ENCODE measurements at places on chromosomes 6 and 20.

DNA sequence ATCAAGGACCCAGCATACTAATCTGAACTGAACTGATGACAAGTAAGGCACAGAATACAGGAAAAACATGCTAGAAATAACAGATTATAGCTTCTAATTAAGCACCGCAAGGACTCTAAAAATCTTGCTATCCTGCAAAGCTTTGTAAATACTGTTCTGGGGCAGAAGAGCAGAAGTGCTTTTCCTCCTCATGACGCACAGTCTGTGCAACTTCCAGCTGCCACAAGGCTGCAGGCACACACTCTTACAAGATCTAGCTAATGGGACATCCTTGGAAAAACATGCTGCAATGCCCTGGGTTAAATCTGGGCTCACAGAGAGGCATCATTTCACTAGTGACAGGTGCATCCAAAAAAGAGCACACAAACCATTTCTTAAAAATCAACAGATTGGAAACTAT, 188.6 kb downstream of the GJA10 start:
- DNase-seq, result no peak

DNA sequence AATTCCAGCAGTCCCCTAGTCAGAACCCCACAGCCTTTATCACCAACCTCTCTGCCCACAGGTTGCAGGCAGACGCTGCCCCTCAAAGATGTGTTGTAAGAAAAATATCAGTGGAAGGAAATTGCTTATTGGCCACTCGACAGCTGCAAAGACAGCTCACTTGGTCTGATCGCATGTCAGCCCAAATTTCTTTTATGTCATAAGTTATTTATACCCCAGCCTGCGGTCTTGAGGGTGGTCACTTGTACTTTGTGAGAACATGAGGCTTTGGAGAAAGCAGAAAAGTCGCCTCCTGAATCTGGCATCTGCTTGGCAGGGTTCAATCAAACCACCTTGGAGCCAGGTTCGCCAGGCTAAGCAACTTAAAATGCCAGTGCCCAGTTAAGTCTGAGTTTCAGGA, 236.5 kb upstream of the CDH4 start:
- DNase-seq, result no peak

GRCh38 chr6:39515006-39515405, 192.5 kb upstream of the KCNK16 start:
- DNase-seq, result no peak

DNA sequence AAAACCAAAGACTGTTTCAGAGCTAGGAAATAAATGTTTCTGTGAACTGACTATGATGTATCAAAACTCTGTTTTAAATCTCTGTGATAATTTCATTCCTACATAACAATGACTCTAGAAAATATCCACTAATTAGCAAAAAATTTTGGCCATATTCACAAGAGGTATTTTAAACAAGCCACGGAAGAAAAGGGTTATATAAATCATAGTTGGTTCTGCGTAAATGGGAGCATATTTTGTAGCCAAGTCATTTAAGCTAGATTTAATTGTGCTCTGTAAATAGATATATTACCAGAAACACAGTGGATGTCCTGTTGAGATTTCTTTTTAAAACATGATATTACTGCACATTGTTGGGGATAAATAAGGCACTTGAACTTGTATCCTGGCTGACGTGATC, 416.5 kb upstream of the PLCB4 start:
- no peak for DNase-seq

GRCh38 chr20:20549704-20550103, 162.7 kb downstream of the RALGAPA2 start:
- no peak for DNase-seq

- no peak for DNase-seq
Measured at GRCh38 chr6:4059115-4059777, 19.7 kb downstream of the FAM217A start.

DNA sequence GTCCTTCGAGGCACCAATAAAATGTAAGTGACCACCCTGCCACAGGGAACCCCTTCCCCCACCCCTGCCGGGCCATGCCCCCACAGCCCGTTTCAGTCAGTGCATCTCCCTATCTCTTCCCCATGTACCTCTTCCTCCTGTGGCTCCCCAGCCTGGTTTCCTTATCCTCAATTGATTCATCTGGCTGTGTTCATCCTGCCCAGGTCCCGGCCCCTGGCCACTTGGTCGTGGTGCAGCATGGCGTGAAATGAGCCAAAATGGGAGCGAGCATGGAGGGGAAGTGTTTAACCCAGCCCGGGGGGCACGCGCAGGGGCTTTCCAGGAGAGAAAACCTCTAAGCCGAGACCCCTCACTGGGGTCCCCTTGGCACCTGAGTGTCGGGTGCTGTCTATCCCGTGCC, 35.9 kb downstream of the HM13 start:
- DNase-seq, result no peak

DNA sequence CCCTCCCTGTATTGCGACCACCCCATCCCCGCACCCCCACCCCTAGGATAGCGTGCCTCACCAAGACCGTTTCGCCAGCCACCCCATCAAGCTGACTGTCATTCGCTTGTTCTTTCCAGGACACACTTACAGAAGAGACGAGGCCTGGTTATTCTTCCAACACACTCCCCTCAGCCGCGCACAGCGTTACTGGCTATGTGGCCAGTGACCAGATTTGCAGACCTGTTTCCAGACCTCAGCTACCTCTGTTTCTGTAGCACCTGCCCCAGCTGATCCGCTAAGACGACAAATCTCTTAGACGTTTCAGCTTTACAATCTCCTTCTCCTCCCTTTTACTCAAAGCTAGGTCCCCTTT, 26.1 kb downstream of the HLA-F start:
- no peak for DNase-seq

- DNase-seq, result no peak
Measured at GRCh38 chr20:3577366-3577765, 85.8 kb downstream of the GFRA4 start.

- DNase-seq, result no peak
Measured at GRCh38 chr6:109799129-109799528, 108.0 kb downstream of the FIG4 start.

DNA sequence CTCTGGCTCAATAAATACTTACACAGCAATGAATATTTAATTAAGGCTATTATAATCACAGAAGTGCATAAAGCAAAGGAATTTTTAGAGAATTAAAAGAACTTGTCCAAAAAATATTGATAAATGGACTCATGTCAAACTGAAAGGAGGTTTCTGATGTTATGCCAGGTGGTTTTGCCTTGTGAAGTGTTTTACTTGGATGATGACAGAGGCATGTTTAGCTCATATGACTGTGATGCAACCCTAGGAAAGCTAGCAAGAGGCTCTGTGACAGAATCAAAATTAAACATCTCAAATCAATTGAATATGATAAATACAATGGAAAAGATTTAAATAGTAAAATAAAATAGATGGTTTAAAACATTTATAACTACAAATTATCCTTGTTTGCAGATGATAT, 137.3 kb downstream of the TMEM200A start:
- DNase-seq, result no peak

- no peak for DNase-seq
Measured at GRCh38 chr20:24873025-24873620, 75.9 kb upstream of the CST7 start.

GRCh38 chr20:59525500-59526241, 78.7 kb upstream of the PHACTR3 start:
- DNase-seq, result peak; percentile 43

GRCh38 chr20:38520261-38520660, 47.6 kb downstream of the RALGAPB start:
- no peak for DNase-seq

- no peak for DNase-seq
Measured at GRCh38 chr6:138087593-138088325, 19.5 kb downstream of the PERP start.

DNA sequence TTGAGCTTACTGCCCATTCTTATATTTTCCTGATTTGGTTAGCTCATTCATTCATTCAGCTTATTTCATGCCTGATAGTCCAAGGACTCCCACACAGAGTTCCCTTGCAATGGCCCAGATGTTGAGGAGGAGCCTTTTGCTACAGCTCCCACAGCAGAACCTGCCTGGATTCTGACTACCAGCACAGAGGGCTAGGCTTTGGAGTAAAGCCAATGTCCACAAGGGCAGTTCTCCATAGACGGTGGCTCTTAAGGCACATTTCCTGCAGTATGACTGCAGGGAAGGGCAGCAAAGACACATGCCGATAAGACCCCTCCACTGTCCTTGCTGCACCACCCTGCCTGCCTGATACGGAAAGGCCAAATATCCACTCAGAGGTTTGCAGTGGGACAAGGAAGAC, 112.3 kb upstream of the SYNDIG1 start:
- DNase-seq, result peak; percentile 49

- no peak for DNase-seq
Measured at GRCh38 chr6:35739645-35740524, 3.1 kb downstream of the ARMC12 start.

DNA sequence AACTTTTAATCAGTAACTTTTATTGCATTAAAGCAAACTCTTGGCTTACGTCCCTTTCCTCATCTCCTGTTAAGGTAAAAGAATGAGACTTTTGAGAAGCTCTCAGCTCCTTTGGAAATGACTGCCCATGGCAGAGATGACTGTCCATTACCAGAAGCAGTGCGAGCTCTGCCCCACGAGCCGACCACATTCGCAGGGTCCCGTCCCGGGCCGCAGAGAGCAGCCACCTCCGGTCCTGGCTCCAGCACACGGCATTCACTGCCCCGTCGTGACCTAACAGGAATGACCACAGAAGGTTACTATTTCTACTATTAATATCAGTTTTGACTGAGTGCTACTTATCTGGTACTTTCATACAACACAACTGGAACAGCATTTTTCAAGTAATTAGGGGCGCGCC, 63.4 kb downstream of the WDR27 start:
- no peak for DNase-seq

DNA sequence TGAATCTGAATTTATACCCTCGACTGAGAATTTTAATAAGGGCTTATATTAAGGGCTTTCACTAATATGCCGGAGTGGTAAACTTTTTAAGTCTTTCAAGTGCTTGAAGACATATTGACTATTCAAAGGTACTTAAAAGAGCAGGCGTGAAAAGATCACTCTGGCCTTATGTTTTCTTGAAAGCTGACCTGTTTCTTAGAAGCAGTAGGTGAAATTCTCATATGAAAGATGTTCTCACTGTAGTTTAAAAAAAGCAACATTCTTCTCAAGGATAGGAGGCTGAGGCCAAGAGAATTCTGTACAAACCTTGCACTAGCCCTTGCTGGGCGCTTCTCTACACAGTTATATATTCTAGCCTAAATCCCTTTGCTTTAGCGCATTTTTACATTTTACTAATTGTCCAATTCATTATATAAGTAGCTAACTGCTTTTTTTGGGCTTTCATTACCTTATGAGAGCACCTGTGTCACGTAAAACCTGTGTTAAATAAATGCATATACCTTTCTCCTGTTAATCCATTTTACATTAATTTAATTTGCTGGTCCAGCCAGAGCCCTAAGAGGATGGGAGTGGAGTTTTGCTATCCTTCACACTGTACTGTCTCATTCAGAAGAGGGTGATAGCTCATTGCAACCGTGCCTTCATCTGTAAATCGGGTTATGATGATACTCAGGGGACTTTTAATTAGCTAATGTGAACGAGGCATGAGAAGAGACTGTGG, 59.6 kb upstream of the HFE start:
- DNase-seq, result no peak

- no peak for DNase-seq
Measured at GRCh38 chr6:128343706-128344105, 176.7 kb downstream of the PTPRK start.

- DNase-seq, result peak; percentile 9
Measured at GRCh38 chr6:4253604-4254231, 118.3 kb upstream of the ECI2 start.

DNA sequence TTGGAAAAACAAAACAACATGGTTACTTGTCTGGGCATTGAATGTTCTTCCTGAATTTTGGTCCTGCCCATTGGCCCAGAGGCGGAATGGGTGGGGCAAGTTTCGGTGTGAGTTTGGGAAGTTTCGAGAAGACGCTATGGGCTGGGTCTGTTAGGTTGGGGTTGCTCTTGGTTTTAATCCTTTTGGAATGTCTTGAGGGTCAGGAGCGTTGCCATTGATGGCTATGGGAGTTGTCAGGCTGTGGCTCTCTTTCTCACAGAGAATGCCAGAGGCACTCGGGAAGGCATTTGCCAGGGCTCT, 135.0 kb downstream of the LRRC1 start:
- DNase-seq, result no peak

DNA sequence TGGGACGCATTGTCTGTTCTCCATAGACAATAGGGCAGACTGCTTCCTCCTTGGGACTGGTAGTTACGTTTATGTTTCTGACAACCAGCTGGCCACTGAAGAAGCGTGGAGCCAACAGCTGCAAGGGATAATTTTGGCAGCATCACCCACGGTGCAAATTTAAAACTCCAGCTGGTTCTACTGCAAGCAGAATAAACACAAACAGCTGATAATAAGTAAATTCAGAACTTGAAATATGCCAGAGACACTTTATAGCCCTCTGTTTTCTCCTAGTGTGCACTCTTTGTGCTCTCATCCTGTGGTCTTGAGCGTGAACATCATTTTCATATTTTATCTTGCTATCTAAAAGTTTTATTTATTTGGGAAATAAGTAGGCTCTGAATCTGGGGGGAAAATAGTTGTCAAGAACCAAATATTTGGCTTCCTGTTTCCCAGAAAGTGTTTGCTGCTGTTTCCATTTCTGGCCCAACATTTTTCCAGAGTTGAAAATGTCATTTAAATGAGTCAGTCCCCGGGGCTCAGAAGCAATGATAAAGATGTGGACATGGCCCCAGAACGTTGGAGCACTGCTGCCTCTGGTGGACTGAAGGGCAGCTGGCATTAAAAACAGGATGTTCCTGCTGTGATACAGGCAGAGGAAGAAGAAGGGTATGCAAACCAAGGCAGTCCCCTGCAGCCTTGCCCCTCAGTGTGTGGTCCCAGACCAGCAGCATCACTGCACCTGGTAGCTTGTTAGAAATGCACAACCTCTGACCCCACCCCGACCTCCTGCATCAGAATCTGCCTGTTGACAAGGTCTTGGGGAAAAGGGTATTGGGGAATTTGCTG, 12.5 kb upstream of the THBD start:
- DNase-seq, result peak; percentile 55

- no peak for DNase-seq
Measured at GRCh38 chr6:2970034-2970685, 1.2 kb downstream of the SERPINB6 start.

GRCh38 chr6:45635284-45635867, 257.6 kb upstream of the SUPT3H start:
- no peak for DNase-seq

DNA sequence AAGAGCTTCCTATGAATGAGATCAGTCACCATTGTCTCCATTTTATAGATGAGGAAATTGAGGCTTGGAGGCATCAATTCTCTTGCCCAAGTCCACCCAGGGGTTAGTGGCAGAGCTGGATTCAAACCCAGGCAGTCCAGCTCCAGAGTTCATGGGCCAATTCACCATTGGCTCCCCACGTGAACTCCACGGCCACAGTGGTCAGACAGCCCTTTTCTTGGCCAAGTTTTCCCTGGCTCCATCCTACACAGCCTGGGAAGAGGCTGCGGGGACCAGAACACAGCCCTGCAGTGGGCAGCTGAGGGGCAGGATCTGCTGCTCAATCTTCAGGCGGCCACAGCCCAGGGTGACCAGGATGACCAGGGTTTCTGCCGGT, 20.5 kb downstream of the TGM2 start:
- no peak for DNase-seq

GRCh38 chr6:56235245-56235644, 12.1 kb downstream of the COL21A1 start:
- DNase-seq, result no peak

- no peak for DNase-seq
Measured at GRCh38 chr6:133129556-133129955, 111.6 kb upstream of the EYA4 start.
